ENCODE measurements at places on chromosomes 7 and 10.

DNA sequence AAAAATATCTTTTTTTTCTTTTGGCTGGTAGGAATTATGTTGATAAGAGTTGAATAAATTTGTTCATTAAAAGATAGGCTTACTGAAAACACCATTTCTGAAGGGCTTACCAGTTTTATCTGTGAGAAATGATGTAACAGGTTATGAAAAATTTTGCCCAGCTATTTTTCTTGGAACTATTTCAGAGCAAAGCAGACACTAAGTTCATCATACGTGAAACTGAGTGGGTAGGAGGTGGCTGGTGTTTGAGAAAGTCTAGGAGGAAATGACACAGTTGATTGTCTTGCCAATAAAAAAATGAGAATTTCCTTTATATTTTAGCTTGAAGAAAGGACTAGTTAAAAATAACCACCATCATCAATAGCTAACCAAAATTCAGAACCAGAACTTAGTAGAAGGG is 6.2 kb upstream of the MRC1 start:
- no peak overlapping the region for H3K27ac ChIP-seq
- DNase-seq, result no peak
- no peak overlapping the region for H3K4me3 ChIP-seq

DNA sequence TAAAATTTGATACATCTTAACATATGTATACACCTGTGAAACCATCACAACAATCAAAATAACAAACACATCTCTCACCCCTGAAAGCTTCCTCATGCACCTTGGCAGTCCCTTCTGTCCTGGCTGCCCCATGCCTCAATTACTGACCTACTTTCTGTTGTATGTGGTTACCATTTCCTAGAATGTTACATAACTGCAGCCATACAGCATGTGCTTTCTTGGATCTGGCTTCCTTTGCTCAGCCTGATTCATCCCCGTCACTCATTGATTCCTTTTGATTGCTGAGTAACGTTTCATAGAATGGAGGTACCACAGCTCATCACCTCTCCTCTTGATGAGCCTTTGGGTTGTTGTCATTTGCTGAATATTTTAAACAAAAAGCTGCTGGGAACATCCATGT is 165.3 kb downstream of the CELF2 start:
- H3K36me3 ChIP-seq, result peaks cover 20% of the 10 kb centered on the region
- peaks cover 29% of the 10 kb centered on the region for H3K4me1 ChIP-seq
- no peak for DNase-seq
- H3K27me3 ChIP-seq, result no peaks in the 10 kb centered on the region

DNA sequence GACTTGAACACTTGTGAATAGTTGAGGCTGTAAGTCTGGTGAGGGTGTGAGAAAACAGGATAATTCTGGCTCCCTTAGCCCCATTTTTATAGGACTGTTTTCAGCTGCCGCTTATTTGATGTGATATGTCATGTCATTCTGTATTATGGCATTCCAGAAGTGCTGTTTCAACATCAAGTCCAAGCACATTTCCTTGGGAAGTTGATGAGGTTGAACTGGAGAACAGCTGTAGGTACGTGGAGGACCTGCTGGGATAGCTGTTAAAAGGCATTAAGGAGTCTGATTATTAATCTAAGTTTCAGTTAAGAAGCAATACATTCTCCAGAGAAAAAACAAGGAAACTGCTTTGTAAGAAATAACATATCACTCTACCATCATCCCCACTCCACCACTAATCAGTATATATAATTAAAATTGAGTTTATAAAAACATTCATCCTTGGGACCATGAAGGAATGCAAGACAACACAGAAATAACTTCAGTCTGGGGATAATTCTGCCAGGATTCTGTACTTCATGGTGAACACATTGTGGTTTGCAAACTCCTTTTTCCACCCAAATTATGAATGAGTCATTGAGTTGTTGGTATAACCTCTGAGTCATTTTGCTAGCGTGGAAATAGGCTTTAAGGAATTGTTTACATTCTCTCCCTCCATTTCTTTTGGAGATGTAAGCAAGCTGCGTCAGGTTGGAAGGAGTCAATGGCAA is 39.9 kb upstream of the TMEM229A start:
- no peak for DNase-seq
- H3K27me3 ChIP-seq, result no peaks in the 10 kb centered on the region
- no peaks in the 10 kb centered on the region for H3K36me3 ChIP-seq

DNA sequence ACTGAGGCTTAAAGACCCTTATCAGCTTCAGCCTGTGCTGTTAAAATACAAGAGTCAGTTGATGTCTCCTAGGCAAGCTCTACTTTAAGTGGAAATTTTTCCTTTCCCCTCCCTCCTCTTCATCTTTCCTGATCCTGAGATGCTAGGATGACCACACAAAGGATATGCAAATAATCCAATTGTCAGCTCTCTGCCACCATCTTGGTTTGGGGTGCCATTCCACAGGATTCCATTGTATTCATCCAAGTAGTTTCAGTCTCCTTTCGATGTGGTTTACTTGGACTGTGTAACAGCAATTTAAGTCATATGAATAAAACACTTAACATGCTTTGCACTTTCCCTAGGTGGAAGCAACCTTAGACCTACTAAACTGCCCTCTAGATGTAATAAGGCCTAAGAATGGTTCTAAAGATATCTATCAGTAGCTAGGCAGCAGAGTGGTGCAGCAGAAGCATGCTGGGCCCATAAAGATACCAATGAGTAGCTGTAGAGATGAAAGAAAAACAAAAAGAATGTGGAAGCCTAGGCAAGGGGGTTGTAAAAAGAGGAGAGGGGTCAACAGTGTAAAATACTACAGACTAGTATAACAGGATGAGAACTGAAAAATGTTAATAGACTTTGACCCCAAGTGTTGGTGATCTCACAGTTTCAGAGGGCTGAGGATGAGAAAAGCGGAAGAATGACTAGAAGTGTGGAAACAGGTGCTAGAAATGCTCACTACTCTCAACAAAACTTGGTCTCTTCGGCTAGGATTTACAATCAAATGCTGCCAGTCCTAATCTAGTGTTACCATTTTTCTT is 2.4 kb upstream of the CFAP69 start:
- H3K27me3 ChIP-seq, result no peaks in the 10 kb centered on the region
- H3K4me1 ChIP-seq, result peaks cover 10% of the 10 kb centered on the region
- no peak overlapping the region for H3K4me3 ChIP-seq
- H3K36me3 ChIP-seq, result no peaks in the 10 kb centered on the region

GRCh38 chr7:151940048-151940811 is 16.0 kb upstream of the GALNTL5 start:
- H3K27ac ChIP-seq, result no peak overlapping the region
- H3K27me3 ChIP-seq, result no peaks in the 10 kb centered on the region
- no peaks in the 10 kb centered on the region for H3K36me3 ChIP-seq
- no peaks in the 10 kb centered on the region for H3K4me1 ChIP-seq
- DNase-seq, result no peak

DNA sequence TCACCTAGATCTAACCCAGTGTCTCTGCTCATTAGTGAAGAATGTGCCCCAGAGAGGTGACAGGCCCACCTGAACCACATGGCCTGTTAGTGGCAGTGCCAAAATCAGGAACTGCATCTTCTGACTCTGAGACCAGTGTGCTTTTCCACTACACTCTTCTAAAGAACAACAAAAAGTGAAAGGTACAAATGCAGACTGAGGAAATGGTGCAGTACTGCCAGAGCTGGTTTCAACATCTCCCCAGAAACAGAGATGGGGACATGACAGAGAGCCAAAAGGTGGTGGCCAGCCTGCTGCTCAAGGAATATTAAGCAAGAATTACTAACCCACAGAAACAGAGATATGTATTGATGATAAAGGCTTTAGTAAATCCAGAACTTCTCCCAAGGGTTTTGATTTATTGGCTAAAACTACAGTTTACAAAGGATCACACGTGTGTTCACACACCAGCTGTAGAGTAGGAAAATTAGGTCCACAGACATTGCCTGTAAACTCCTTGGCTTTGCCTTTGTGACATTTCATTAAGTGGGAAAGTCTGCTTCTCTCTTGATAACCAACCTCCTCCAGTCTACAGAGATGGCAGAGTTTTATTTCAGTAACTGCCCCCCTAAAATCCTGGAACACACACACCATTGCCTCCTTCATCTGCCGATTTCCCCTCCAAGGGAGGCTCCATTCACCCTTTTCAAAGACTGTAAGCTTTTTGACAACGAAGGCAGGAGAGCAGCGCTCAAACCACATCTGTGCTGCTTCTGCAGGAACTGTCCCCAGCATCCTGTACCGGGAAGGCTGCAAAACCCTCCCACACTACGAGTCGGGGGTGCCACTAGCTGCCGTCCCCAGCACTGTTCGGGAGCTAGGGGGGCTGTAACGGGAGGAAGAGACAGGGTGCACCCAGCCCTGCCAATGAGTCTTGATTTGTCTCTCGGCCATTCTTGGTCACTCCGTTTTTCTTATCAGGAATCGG is 29.8 kb downstream of the GSDME start:
- no peak overlapping the region for H3K4me3 ChIP-seq
- no peak for DNase-seq
- no peaks in the 10 kb centered on the region for H3K4me1 ChIP-seq
- H3K27ac ChIP-seq, result no peak overlapping the region

DNA sequence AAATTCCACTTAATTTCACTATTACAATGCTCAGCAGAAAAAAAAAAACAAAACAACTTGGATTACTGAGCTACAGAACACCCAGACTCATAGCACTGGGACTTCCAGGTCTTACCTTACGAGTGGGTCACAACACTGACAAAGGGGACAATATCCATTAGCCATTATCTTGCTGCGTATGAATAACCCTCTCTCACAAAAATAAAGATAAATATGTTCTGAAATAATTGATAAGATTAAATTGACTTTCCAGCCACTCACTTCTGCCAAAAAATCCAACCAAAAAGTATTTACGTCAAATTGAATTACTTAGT is 128.7 kb downstream of the PKD1L1 start:
- H3K4me3 ChIP-seq, result no peak overlapping the region
- no peaks in the 10 kb centered on the region for H3K4me1 ChIP-seq
- DNase-seq, result no peak
- no peak overlapping the region for H3K27ac ChIP-seq
- no peaks in the 10 kb centered on the region for H3K36me3 ChIP-seq
- H3K27me3 ChIP-seq, result no peaks in the 10 kb centered on the region

DNA sequence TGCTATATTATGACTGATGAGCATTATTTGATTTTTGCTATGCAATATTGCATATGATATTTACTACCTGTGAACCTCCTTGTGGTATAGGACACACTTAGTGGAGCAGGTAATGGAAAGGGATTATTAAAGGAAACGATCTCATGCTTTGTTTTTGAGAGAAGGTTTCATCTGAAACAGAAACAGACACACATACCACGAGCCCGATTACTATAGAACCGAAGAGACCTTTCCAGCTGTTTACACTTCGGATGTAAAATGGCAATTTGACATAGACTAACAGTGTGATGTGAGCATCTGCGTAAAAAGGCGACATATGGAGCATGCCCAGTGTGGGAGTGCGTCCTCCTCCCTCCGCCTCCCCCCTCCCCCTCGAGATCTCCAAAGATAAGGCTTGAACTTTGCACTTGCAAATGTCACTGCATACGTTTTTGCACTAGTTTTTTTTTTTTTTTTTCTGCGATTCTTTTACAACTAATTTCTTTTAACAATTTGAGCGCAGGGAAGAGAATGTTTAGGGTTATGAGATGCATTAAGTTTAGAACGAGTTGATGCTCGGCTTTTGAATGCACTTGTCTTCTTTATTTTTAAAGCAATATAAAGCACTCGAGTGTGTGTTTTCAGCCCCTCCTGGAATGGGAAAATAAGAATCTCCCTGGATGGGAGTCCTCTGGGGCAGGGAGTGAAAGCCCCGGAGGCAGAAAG is 251.0 kb downstream of the NSUN6 start:
- DNase-seq, result no peak
- no peak overlapping the region for H3K4me3 ChIP-seq
- no peaks in the 10 kb centered on the region for H3K27me3 ChIP-seq
- no peaks in the 10 kb centered on the region for H3K36me3 ChIP-seq
- no peaks in the 10 kb centered on the region for H3K4me1 ChIP-seq
- no peak overlapping the region for H3K27ac ChIP-seq

GRCh38 chr10:84965468-84965867 is 637.1 kb downstream of the CCSER2 start:
- no peak overlapping the region for H3K27ac ChIP-seq
- DNase-seq, result no peak
- no peaks in the 10 kb centered on the region for H3K4me1 ChIP-seq
- no peak overlapping the region for H3K4me3 ChIP-seq
- H3K36me3 ChIP-seq, result no peaks in the 10 kb centered on the region
- H3K27me3 ChIP-seq, result no peaks in the 10 kb centered on the region

- no peaks in the 10 kb centered on the region for H3K4me1 ChIP-seq
- H3K27me3 ChIP-seq, result peaks cover 6% of the 10 kb centered on the region
- no peak for DNase-seq
- H3K4me3 ChIP-seq, result no peak overlapping the region
- H3K36me3 ChIP-seq, result no peaks in the 10 kb centered on the region
Observed at GRCh38 chr10:126468876-126469643, 80.8 kb upstream of the ADAM12 start.

GRCh38 chr7:100895956-100896731 is 456 bp upstream of the ACHE start:
- H3K4me1 ChIP-seq, result peaks cover 21% of the 10 kb centered on the region
- peak overlapping the region; percentile 45 for H3K4me3 ChIP-seq
- peak; percentile 70 for DNase-seq
- peaks cover 28% of the 10 kb centered on the region for H3K27me3 ChIP-seq
- no peak overlapping the region for H3K27ac ChIP-seq

DNA sequence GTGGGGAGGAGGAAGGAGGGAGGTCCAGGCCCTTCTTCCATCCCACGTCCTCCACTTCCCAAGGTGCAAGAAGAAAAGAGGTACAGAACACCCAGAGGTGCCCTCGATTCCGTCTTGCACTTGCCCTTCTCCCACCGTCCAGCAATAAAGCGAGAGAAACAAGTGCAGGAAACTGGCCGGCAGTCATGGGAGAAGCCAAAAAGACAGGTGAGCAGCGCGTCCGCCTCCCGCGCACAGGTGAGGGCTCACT is 1.3 kb downstream of the C10orf95 start:
- peaks cover 30% of the 10 kb centered on the region for H3K4me1 ChIP-seq
- no peaks in the 10 kb centered on the region for H3K36me3 ChIP-seq
- no peaks in the 10 kb centered on the region for H3K27me3 ChIP-seq
- peak overlapping the region; percentile 89 for H3K27ac ChIP-seq

- H3K4me1 ChIP-seq, result no peaks in the 10 kb centered on the region
- no peaks in the 10 kb centered on the region for H3K36me3 ChIP-seq
- no peak for DNase-seq
- H3K4me3 ChIP-seq, result no peak overlapping the region
- H3K27ac ChIP-seq, result no peak overlapping the region
Observed at GRCh38 chr7:158044482-158044823, 543.2 kb downstream of the PTPRN2 start.

- no peak overlapping the region for H3K27ac ChIP-seq
- H3K4me3 ChIP-seq, result no peak overlapping the region
- no peaks in the 10 kb centered on the region for H3K36me3 ChIP-seq
- no peak for DNase-seq
- H3K27me3 ChIP-seq, result no peaks in the 10 kb centered on the region
- peaks cover 11% of the 10 kb centered on the region for H3K4me1 ChIP-seq
Observed at GRCh38 chr7:150409300-150410030, 30.3 kb downstream of the ZNF775 start.

DNA sequence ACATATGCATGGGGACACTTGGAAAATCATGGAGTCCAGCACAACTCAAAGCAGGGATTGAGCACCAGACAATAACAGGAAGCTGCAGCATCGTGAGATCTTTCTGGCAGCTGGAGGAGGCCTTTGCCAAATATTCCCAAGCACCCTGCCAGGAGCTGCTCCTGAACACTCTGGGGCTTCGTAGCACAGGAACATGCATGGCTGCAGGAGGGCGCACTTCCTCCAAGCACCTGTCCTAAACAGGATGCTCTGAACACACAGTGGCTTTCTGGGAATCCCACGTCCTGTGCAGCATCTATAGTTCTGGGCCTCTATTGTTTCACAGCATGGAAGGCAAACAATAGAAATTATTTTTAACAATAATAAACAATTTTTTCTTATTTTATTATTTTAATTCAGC is 4.1 kb downstream of the ABLIM1 start:
- H3K27ac ChIP-seq, result no peak overlapping the region
- peaks cover 25% of the 10 kb centered on the region for H3K4me1 ChIP-seq
- H3K4me3 ChIP-seq, result no peak overlapping the region
- H3K36me3 ChIP-seq, result no peaks in the 10 kb centered on the region

Measured in upper lobe of right lung (tissue), 1 donor.